ENCODE measurements at places on chromosomes 2 and 18. TPM values are rescaled to one million over a fixed set of nuclear protein-coding genes. Genes with fewer than 3 reads are reported as not detected.

The APCDD1 gene
- total RNA-seq = 47.8 TPM

The KCNIP3 gene
- not detected for total RNA-seq

The CNTNAP5 gene
- not detected for total RNA-seq

The KHK gene
- total RNA-seq = 18.2 TPM

The C2orf66 gene
- not detected for total RNA-seq

The TSN gene
- total RNA-seq = 63.5 TPM

The GPR35 gene
- 21.9 TPM for total RNA-seq

The UGT1A1 gene
- total RNA-seq = not detected

The BABAM2 gene
- total RNA-seq = 36.9 TPM

The C2orf81 gene
- total RNA-seq = not detected

The TRPM8 gene
- not detected for total RNA-seq

The TMEFF2 gene
- 0.29 TPM for total RNA-seq

The ANKRD29 gene
- 10.1 TPM for total RNA-seq

The HRH4 gene
- 0.37 TPM for total RNA-seq

The SERPINB2 gene
- 1.8 TPM for total RNA-seq

The B3GNT7 gene
- total RNA-seq = 156 TPM

The TMEM131 gene
- 33.8 TPM for total RNA-seq

The NAT8 gene
- not detected for total RNA-seq

The CLASP1 gene
- total RNA-seq = 28.6 TPM

The SERPINB13 gene
- total RNA-seq = not detected

The DOCK10 gene
- total RNA-seq = 0.89 TPM

The ANO7 gene
- 98.7 TPM for total RNA-seq

The FEV gene
- not detected for total RNA-seq

The SERPINB3 gene
- total RNA-seq = not detected

The SANBR gene
- 1.2 TPM for total RNA-seq

The L3MBTL4 gene
- total RNA-seq = 11.6 TPM

The HSBP1L1 gene
- 25.4 TPM for total RNA-seq

The CDK15 gene
- total RNA-seq = not detected

The RUFY4 gene
- not detected for total RNA-seq

The CD207 gene
- not detected for total RNA-seq

The LONRF2 gene
- 32.1 TPM for total RNA-seq

The REG3G gene
- not detected for total RNA-seq

The FRZB gene
- 5.8 TPM for total RNA-seq

The OXER1 gene
- total RNA-seq = 7.8 TPM

The ADRA2B gene
- 2.9 TPM for total RNA-seq

The CFC1 gene
- total RNA-seq = 5.7 TPM

The TRIP12 gene
- 146 TPM for total RNA-seq

The FABP1 gene
- total RNA-seq = 347 TPM

The TSGA10 gene
- total RNA-seq = 10.6 TPM

The M1AP gene
- total RNA-seq = not detected

The UBR3 gene
- 32.7 TPM for total RNA-seq

The ALPP gene
- not detected for total RNA-seq

The RAMP1 gene
- total RNA-seq = 47.7 TPM

The IL1RL1 gene
- 20.4 TPM for total RNA-seq

The VWA3B gene
- 4.9 TPM for total RNA-seq

The C18orf63 gene
- not detected for total RNA-seq

The SPAST gene
- 33.8 TPM for total RNA-seq

The RBM43 gene
- total RNA-seq = 1.3 TPM

The SATB2 gene
- total RNA-seq = 7.0 TPM

The PLGLB1 gene
- 6.4 TPM for total RNA-seq

The ITGB1BP1 gene
- 117 TPM for total RNA-seq

The GAL3ST2 gene
- total RNA-seq = not detected

The ZBTB14 gene
- 3.8 TPM for total RNA-seq

The TGFA gene
- total RNA-seq = 3.5 TPM

All from stomach (tissue), 19 donors.